ENCODE measurements at places on chromosomes 5 and 9.

DNA sequence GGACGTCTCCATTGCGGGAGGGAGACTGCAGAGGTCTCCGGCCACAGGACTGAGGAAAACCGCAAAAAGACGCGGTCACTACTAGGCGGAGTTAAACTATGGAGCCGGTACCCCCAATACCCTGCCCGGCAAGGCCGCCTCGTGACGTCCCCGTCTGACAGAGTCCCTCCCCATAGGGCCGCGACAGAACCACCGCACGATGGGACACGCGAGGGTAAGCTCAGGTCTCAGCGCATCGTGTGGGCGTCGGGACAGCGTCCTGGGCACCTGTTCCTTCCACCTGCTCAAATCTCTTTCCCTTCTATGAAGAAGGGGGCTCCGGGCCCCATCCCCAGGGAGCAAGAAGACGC is 35.2 kb upstream of the GLDC start:
- DNase-seq: no peak

- no peak for DNase-seq
Observed at GRCh38 chr9:105994970-105995369, 300.6 kb downstream of the TMEM38B start.

GRCh38 chr9:18896531-18897179 is 136.4 kb downstream of the SAXO1 start:
- no peak for DNase-seq

GRCh38 chr9:20994486-20994885 is 37.0 kb downstream of the HACD4 start:
- DNase-seq: no peak

DNA sequence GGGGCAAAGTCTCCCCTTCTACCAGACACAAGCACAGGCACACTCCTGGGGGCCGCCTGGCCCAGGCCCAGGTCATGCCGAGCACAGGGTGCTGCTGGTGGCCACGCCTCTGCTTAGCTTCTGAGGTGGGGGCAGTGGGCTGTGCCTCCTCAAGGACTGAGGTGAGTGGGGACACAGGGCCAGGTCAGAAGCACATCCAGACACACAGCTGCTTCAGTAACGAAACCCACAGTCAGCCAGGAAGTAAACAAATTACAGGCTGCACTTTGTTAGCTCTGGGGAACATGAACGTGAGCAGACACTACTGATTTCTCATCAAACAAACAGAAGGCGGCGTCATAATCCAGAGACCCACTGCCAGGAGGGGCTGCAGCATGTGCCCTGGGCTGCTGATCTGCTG is 192.4 kb downstream of the HSPA4 start:
- DNase-seq: no peak

DNA sequence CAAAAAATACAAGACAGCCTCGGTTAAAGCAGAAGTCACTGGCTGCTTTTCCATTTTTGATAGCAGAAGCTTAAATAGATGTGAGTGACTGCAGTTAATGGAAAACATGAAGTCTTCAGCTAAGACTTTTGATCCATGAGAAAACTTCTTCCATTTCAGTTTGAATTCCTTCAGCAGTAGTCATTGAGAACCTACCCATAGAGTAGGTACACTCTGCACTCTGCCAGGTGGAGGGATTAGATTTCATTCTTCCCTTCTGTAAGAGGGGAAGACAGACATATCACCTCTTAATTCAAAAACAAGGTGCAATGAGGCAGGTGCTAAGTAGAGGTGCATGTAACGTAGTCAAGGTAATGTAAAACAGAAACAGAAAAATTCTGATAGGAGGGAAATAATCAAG is 26.7 kb upstream of the XPA start:
- no peak for DNase-seq

GRCh38 chr5:172715421-172715780 is 55.6 kb downstream of the DUSP1 start:
- no peak for DNase-seq

DNA sequence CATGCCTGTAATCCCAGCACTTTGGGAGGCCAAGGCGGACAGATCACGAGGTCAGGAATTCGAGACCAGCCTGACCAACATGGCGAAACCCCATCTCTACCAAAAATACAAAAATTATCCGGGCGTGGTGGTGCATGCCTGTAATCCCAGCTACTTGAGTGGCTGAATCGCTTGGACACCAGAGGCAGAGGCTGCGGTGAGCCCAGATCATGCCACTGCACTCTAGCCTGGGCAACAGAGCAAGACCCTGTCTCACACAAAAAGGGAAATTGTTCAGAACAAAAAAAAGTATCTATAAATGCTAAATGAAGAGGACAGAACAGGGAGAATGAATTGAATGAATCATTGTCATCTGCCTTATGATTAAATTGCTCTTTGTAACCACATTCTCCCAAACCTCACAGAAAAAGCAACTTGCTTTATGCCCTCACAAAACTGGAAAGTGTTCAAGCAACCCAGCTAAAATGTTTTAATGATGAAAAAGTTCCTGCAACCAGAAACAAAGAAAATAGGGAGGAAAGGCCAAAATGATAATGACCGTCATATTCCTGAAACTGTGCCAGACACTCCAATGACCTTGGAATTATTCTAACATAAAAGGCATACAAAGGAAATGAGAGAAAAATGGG is 83.7 kb downstream of the SERINC5 start:
- no peak for DNase-seq

- no peak for DNase-seq
Observed at GRCh38 chr5:55484531-55484930, 50.2 kb downstream of the PLPP1 start.

DNA sequence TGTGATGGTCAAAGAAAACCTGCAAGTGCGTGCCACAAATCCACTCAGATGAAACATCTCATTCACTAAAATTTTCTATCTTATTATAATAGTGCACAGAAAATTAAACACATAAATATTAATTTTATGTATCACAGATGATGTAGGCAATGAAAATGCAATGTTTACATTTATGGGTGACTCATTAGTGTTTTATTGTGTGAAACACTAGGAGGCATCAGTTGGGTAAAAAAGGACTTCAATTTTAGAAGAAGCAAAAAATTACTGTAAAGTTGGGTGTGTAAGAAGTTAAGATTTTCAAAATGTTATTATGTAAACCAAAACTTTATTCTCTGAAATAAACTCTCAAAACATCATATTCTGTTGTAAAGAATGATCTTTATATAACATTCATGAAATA is 4.0 kb downstream of the MEF2C start:
- no peak for DNase-seq

DNA sequence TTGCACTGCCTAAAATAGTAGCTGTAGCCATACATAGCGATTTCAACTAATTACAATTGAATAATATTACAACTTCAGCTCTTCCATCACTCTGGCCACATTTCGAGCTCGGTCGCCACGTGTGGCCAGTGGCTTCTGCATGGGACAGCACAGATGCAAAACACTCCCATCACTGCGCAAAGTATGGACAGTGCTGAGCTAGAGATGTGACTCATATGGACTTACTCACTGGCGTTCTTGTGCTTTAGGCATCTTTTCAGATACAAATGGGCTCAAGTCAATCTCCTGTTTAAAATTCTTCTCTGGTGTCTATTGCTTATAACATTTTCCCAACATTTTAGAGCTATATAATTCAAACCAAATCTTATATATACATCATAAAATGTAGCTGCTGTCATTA is 222.7 kb downstream of the ELAVL2 start:
- DNase-seq: no peak

- DNase-seq: no peak
Observed at GRCh38 chr9:128153060-128153946, 4.0 kb downstream of the LCN2 start.

DNA sequence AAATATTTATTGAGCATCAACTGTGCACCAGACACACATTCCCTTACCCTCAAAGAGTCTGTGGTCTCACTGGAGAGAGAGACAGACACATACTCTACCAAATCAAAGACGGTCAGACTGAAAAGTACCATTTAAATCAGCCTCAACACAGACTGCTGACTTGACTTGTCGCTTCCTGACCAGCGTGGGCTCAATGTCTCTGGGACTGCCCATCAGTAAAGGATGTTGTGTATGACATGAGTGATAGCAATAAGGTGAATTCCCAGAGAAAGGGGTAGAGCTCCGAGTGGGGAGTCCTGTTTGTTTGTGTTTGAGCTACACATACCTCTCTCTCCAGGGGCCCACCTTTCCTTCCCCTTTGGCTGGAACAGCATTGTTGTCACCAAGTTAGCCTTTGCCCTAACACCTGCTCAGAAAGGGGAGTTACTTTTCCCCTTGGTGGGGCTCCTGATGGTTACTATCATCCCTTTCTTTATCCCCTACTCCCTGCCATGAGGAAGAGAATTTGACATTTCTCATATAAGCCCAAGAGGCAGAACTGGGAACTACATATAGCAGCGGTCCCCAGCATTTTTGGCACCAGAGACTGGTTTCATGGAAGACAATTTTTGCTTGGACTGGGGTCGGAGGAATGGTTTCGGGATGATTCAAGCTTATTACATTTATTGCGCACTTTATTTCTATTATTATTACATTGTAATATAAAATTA is 33.9 kb downstream of the NR4A3 start:
- DNase-seq: no peak

GRCh38 chr5:112248623-112249022 is 170.5 kb downstream of the EPB41L4A start:
- DNase-seq: no peak

- DNase-seq: no peak
Observed at GRCh38 chr9:132412089-132412488, 2.1 kb downstream of the CFAP77 start.

GRCh38 chr5:59772206-59772605 is 121.3 kb downstream of the PDE4D start:
- DNase-seq: no peak

DNA sequence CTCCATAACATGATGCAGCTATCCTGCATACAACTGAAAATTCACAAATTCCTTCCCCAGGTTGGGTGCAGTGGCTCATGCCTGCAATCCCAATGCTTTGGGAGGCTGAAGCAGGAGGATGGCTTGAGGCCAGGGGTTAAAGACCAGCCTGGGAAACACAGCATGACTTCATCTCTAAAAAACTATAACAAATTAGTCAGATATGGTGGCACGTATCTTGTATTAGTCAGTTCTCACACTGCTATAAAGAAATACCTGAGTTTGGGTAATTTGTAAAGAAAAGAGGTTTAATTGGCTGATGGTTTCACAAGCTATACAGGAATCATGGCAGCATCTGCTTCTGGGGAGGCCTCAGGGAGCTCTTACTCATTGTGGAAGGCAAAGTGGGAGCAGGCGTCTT is 56.4 kb upstream of the DAPK1 start:
- DNase-seq: no peak

DNA sequence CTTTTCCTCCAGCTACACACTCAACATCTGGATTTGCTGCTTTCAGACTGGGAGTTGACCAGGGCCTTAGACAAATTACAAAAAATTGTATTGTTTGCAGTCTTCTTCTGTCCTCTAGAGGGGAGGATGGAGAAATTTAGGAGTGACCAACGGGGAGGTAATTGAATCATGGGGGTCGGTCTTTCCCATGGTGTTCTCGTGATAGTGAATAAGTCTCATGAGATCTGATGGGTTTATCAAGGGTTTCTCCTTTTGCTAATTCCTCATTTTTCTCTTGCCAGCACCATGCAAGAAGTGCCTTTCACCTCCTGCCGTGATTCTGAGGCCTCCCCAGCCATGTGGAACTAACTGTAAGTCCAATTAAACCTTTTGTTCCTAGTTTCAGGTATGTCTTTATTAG is 4.2 kb downstream of the IFNA8 start:
- DNase-seq: no peak

- peak; percentile 96 for DNase-seq
Observed at GRCh38 chr5:55597014-55597981, 62.5 kb upstream of the PLPP1 start.

GRCh38 chr9:127554966-127555839 is 56.9 kb upstream of the STXBP1 start:
- DNase-seq: no peak

GRCh38 chr9:26706223-26706622 is 186.4 kb downstream of the CAAP1 start:
- DNase-seq: no peak

DNA sequence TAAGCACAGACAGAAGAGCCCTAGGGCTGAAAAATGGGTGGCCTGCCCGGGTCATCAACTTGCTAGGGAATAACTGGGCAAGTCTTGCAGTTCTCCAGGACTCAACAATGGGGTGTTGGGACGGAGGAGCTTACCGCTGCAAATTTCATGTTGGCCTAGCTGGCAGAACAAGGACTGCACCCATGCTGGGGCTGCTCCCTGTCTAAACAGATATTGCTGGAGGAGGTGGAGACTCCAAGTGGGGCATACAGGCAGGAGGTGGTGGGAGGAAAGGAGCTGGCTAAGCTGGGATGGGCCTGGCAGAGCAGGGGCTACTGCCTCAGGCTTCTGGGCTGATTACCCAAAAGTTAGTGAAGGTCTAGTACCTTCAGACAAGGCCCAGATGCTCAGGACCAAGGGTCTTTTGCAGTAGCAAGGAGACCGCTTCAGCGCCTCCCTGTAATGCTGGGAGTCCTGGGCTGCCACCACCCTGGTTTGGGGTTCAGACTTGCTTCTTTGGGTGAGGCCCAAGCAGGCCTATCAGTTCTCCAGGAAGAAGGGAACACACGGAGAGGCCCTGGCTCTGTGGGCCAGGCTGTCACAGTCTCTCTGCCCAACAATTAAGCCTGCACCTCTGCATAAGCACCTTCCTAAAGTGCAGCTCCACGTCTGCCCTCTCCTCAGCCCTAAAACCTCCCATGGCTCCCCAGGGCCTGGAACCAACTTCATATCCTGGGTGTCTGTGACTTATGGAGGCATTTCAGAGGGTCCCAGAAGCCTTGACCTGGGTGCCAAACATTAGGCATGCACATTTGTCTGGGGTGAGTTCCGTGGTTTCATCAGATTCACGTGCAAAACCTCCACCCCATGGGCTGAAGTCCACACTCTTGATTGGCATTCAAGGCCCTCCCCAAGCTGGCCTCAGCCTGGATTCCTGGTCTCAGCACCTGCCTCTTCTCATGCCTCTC is 24.2 kb upstream of the KIF12 start:
- DNase-seq: no peak

DNA sequence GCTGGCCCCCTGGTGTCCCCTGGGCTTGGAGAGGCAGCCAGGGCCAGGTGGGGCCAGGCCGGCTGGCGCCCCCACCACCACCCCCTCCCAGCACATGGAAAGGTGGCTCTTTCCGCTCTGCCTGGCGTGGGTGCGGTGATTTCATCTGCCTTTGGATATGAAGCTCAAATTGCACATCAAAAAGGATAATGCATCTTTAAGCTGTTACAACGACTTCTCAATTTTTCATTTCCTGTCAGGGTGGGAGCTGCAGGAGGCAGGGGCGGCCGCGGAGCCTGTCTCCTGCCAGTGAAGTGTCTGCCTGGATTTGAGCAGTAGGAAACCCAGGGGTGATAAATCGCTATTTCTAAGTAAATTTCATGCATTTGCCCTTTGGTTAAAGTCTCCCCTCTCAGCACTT is 169.2 kb upstream of the MVB12B start:
- no peak for DNase-seq

GRCh38 chr9:72476617-72477437 is 44.6 kb upstream of the TMC1 start:
- no peak for DNase-seq
